Epithelial cell of esophagus (primary cell): ENCODE measurements at places on chromosomes 16 and 17.

- no peak for DNase-seq
These were observed 1093.2 kb upstream of the EEF2KMT start for GRCh38 chr16:6190776-6191175.

GRCh38 chr16:85968041-85968920, 69.3 kb downstream of the IRF8 start:
- no peak for DNase-seq

- peak; percentile 93 for DNase-seq
These were observed 41.4 kb upstream of the MMP2 start for GRCh38 chr16:55437625-55438024.

- peak; percentile 41 for DNase-seq
These were observed 1.5 kb upstream of the BAIAP3 start for GRCh38 chr16:1331712-1332617.

DNA sequence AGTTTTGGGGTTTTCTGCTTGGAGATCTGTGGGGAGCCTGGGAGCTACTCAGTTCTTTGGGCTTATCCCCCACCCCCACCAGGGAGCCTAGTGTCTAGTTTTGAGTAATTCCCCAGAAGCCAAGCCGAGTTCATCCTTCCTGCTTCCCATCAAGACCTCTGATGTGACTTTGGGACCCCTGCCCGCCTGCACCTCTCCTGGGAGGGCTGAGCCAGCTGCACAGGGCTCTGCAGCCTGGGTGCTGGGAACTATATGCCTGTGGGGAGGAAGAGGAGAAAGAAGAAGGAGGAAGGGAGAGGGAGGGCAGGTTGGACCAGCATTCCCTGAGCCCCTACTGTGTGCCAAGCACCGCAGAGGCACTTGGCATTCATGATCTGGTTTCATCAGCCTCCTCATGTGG, 178.9 kb downstream of the TMEM132E start:
- DNase-seq = no peak

DNA sequence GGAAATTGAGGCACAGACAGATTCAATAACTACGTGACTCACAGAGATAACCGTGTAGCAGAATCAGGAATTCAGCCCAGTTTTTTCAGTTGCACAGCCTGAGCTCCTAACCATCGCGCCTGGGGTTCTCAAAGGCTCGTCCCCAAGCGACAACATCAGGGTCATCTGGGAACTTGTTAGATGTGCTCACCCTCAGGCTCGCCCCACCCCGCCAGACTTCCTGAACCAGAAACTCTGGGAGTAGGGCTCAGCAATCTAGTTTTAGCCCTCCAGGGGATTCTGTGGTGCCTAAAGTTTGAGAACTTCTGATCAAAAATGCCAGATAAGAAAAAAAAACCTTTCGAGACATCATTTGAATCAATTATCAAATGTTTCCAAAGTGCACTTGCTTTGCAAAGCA, 559.8 kb downstream of the WWOX start:
- no peak for DNase-seq

DNA sequence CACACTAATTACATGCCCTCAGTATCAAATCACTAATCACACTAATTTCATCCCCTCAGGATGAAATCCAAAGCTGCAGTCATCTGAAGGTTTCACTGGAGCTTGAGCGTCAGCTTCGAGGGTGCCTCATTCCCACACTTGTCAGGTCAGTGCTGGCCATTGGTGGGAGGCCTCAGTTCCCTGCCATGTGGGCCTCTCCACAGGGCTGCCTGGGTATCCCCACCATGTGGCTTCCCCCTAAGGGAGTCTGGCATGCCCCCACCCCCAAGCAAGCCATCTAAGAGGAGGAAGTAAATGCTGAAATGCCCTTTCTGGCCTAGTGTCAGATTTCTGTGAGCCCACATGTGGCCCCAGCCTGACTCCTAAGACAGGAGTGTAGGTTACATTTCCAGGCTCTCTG, 78.6 kb upstream of the CDH5 start:
- DNase-seq = no peak

GRCh38 chr16:11613381-11614303, 26.9 kb upstream of the LITAF start:
- peak; percentile 98 for DNase-seq

GRCh38 chr17:29346462-29346861, 43.7 kb upstream of the TAOK1 start:
- no peak for DNase-seq

DNA sequence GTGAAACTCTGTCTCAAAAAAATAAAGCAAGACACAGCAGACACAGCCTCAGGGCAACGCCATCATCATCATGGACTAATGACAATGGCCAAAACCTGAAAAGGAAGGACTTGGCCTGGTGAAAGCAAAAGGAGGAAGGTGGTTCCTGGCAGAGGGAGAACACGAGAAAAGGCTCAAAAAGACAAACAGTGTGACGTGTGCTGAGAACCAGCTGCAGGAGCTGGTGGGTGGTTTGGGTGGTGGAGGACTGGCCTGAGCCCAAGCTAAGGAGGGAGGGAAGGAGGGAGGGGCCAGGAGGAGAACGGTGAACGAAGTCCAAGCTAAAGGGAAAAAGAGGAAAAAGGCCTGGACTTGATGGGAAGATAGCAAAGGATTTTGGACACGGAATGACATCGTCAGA, 85.1 kb downstream of the SLC39A11 start:
- DNase-seq = no peak
